ENCODE measurements at places on chromosomes 13 and 19. TPM values are rescaled to one million over a fixed set of nuclear protein-coding genes. Genes with fewer than 3 reads are reported as not detected.

GRCh38 chr13:27264648-27265047, 6.0 kb upstream of the RASL11A start:
- no peak for DNase-seq

GRCh38 chr13:63304497-63304896, 1888.8 kb upstream of the PCDH20 start:
- no peak for DNase-seq

SPRY2 gene
- 138 TPM for polyA plus RNA-seq

DNA sequence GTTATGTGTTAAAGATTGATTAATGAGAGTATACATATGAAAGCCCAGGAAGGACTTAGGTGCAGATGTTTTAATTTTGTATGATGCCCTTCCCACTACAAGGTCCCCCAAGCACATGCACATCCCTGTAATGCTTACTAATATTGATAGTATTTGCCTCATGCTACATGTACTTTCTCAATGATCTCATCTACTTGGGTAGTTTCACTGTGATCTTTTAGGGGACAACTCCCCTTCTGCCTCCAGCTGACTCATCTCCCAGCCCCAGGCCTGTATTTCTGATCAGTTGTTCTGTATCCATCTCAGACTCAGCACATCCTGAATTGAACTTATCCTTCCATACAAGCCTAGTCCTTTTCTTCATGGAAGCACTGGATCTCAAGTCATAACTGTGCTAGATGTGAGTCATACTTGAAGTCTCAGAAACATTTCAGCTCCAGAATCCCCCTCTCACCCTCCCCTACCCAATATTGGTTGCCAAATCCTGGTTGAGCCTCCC, 49.4 kb upstream of the INTS6 start:
- no peak for DNase-seq

ZNF177 gene
- polyA plus RNA-seq, result 5.1 TPM

NCAN gene
- not detected for polyA plus RNA-seq

DNA sequence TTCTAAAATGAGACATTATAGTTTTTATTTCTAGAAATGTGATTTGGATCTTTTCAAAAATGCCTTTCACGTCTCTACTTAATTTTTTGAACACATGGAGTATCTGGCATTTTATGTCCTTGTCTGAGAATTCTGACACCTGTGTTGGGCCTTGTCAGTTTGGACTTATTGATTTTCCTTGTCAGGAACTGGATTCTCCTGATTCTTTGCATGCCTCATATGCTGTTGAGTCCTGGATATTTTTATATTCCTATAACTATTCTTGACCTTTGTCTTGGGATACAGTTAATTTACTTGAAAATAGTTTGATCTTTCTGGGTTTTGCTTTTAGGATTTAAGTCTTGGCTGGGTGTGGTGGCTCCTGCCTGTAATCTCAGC, 10.3 kb downstream of the ADPRHL1 start:
- no peak for DNase-seq

GRCh38 chr19:50198431-50199258, 4.8 kb upstream of the MYH14 start:
- no peak for DNase-seq

All from muscle of arm (tissue), 14 donors.